NCI-H774 (cell line): ENCODE measurements at places on chromosomes 2 and 18.

DNA sequence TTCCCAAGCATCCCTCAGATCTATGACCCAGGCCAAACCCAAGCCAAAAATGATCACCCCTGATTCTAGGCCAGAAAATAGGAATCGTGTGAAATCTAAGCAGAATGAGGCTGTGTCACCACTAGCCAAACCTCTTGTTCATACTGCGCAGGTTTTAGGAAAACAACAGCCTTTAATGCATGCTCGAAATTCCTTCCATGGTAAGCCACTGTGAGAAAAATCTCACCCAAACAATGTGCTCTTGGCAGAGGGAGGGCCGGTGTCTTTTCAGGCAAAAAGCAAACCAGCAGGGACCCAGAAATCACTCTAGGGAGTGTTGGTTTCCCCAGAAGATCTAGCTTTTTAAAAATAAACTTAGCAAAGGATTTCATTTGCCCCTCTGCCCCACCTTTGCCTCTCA lies 71.2 kb upstream of the FOSL2 start:
- DNase-seq: no peak

GRCh38 chr2:237995036-237995435 lies 28.2 kb downstream of the UBE2F start:
- DNase-seq: no peak

GRCh38 chr2:109195193-109196045 lies 66.4 kb downstream of the SH3RF3 start:
- no peak for DNase-seq

- DNase-seq: no peak
Observed at GRCh38 chr18:74861154-74861553, 263.5 kb downstream of the ZNF407 start.

- no peak for DNase-seq
Observed at GRCh38 chr2:36307441-36307840, 48.1 kb upstream of the CRIM1 start.

DNA sequence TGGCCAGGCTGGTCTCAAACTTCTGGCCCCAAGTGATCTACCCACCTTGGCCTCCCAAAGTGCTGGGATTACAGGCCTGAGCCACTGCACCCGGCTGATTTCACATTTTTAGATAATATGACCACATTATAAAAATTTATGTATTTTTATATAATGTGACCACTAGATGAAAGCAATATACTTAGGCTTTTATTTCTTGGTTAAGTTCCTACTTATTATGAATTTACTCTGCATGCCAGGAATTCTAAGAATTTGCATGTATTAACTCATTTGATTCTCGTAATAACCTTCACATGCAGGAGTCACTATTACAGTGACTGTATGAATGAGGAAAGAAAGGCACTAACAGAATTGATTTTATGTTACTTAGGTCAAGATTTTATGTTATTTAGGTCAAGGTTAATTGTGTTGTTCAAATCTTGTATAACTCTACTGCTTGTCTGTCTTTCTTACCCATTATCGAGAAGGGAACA lies 25.6 kb upstream of the CASP8 start:
- no peak for DNase-seq

DNA sequence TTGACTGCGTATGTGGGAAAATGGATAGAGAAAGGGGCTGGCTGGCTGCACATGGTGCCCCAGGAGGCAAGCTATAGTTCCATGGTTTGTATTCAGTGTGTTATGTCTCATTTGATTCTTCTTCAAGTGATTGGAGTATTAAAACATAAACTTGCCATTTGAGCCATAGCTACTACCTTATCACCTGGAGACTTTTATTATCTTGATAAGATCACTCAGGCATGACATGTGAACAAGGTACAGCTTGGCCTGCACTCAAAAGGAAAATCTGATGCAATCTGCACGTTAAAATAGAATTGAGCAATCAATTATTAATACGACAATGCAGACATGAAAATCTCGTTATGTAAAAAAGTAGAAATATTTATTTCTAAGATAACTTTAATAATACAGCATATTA lies 116.9 kb downstream of the RND3 start:
- no peak for DNase-seq

- no peak for DNase-seq
Observed at GRCh38 chr2:164065038-164065437, 329.2 kb upstream of the FIGN start.

GRCh38 chr18:65352186-65352585 lies 398.6 kb upstream of the CDH7 start:
- peak; percentile 33 for DNase-seq

DNA sequence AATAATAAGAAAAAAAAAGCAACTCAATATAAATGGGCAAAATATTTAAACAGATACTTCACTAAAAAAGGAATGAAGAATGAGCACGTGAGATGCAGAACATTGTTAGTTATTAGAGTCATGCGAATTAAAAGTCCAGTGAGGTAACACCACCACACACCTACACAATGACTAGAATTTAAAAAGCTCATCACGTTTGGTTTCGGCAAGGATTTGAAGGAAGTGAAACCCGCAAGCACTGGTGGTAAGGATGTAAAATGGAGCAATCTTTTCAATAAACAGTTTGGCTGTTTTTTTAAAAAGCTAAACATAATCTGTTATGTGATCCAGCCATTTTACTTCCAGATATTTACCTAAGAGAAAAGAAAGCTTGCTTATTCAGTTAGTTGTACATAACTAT lies 1181.6 kb upstream of the CELF4 start:
- no peak for DNase-seq

- no peak for DNase-seq
Observed at GRCh38 chr2:132489150-132489549, 72.5 kb downstream of the GPR39 start.

GRCh38 chr2:177399376-177399775 lies 6.8 kb downstream of the AGPS start:
- no peak for DNase-seq

- DNase-seq: no peak
Observed at GRCh38 chr18:35322486-35323458, 21.4 kb downstream of the ZNF24 start.

DNA sequence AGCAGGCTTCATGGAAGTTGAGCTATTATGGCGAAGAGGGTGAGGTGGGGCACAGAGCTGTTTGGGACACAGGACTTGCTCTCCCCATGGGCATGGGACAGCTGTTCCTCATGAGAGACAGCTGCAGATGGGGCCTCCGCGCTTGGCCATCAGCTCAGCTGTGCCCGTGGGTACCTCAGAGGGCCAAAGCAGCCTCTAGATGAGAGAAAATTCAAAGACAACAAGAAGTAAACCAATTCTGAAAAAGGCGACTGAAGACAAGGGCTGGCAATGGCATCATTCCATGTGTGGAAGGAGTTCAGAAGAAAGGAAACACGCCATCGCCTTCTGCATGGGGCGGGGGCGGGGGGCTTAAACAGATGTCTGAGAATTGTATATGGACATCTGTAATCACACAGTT lies 136.2 kb downstream of the BCL2 start:
- DNase-seq: no peak

GRCh38 chr2:209666296-209666695 lies 105.3 kb upstream of the UNC80 start:
- DNase-seq: no peak

GRCh38 chr18:58269931-58270330 lies 225.9 kb downstream of the NEDD4L start:
- no peak for DNase-seq

GRCh38 chr2:36277146-36277808 lies 78.3 kb upstream of the CRIM1 start:
- no peak for DNase-seq

DNA sequence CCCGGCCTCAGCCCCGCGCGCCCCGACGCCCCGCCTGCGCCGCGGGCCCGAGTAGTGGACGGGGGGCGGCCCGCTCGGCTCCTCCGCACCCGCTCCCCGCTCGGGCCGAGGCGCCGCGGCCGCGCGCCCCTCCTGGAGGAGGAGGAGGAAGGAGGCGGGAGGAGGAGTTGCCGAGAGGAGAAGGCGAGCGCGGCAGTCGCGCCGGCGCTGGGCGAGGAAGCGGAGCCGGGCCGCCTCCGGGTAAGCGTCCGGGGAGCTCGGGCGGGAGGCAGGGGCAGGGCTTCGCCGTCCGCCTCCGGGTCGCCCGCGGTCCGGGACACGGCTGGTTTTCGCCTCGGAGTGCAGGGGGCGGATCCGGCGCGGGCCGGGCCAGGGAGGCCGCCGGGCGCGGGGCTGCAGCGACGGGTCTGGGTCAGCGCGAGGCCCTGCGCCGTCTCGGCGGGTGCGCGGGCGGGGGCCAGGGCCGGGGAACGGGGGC lies at the start of gene SOCS6:
Gene SOCS6, plus strand, starts transcription at position 195 of the 478 bp plus-strand sequence. CDS start 35,624 bp downstream, outside the sequence.
- peak; percentile 30 for DNase-seq

DNA sequence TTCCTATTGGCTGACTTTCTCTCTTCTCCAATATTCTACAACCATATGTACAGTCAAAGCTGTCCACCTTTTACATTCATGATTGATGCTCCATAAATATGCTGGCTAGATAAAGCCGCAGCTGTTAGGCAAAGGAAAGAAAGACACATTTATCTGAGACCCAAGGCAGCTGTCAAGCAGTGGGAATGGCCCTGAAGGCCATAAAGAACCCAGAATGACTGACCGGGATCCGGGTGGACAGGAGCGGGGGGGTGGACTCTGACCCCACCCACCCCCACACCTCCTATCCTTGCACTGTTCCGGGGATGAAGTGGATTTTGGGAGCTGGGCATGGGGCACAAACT lies 116.4 kb downstream of the RTP5 start:
- DNase-seq: no peak

GRCh38 chr18:21701621-21702020 lies 3.0 kb downstream of the ABHD3 start:
- no peak for DNase-seq

- no peak for DNase-seq
Observed at GRCh38 chr2:171745806-171746205, 58.5 kb downstream of the DYNC1I2 start.

DNA sequence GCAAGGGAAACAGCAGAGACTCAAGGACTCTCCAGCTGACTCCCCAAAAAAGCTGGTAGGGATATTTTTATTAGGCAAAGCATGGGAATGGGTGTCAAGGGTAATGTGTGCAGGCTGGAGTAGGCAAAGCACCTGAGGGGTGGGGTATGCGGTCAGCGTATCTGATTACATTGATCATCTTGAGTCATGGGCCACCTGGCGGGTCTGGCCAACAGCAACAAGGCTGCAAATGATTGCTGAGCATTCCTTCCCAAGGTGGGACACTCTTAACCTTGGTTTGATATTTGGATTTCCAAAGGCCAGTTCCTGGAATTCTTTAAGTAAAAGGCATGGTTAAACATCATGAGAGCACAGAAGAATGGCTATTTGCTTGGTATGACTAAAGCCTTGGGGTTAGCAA lies 32.6 kb upstream of the CCBE1 start:
- DNase-seq: no peak

DNA sequence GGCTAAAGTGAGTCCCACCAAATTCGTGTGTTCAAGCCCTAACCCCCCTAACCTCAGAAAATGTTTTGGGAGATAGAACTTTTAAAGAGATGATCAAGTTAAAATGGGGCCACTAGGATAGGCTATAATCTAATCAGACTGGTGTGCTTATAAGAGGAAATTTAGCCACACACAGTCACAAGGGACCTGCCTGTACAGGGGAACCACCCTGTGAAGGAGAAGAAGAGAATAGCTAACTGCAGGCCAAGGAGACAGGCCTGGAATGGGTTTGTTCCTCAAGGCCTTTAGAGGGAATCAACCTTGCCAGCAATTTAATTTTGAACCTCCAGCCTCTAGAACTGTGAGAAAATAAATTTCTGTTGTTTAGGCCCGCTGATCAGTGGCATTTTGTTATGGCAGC lies 36.0 kb upstream of the TANK start:
- no peak for DNase-seq

GRCh38 chr18:45962461-45962860 lies 4.7 kb downstream of the EPG5 start:
- DNase-seq: no peak

DNA sequence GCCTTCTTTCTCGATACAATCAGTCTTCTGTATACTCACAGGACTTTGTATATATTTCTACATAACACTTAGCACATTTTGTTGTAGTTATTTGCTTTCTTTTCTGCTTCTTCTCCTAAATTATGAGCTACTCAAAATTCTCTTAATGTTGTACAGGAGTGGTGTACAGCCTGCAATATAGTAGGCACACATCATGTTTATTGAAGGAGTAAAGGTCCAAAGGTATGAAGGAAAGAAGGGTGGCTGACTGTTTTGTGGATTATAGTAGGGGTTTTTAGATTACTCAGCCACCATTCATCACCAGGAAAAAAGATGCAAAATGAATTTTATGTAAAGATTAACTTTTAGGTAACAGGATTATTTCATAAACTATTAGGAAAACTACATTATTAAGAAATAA lies 54.1 kb downstream of the C18orf54 start:
- no peak for DNase-seq

GRCh38 chr2:62306751-62307468 lies 111.0 kb downstream of the B3GNT2 start:
- DNase-seq: peak; percentile 31

GRCh38 chr2:48944956-48945355 lies 189.4 kb upstream of the LHCGR start:
- no peak for DNase-seq

DNA sequence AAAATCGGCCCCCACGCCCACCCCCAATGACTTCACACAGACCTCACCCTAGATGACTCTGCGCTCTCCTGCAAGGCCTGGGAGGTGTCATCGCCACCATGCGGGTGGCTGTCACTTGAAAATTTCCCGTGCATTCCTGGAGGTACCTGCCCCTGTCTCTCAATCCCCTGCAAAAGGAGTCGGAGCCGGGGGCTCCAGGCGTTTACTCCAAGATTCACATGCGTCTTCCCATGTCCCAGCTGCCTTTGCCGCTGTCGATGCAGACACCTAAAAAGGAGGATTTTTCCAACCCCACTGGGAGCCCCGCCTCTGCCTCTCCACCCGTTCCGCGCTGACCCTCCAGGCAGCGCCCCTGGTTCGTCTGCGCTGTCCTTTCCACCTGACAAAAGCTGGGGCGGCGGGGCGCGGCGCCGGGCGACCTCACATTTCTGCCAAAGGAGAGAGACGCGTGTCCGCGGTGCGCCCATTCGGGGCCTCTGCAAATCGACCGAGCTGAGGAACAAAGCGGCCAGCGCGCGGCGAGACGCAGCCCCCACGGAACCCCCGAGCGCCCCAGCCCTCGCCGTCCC lies 667 bp downstream of the REEP1 start:
- DNase-seq: no peak

DNA sequence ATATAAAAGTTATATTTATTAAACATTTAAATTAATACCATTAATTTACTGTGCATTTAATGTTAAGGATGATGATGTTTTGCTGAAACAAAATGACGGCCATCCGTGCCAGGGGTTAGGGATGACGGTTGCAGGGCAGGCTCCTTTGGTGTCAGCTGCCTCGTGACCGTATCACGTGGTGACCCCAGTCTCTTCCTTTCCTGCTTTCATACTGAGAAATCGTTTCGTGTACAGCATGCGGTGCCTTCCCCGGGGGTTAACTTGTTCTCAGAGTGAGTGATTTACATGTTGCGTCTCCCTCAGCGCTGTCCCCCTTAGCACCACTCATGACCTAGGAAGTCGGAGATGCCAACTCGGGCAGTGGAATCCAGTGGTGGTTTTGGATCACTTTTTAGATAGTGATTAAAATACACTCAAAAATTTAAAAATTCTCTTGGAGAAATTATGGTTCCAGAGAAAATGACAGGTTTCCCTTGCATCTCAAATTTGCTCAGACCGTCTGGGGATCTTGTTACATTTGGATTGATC lies 290.8 kb downstream of the GBX2 start:
- DNase-seq: no peak
